Smooth muscle cell of the pulmonary artery (primary cell): ENCODE measurements at places on chromosomes 3 and 15. TPM values are rescaled to one million over a fixed set of nuclear protein-coding genes. Genes with fewer than 3 reads are reported as not detected.

DISP2 gene
- 0.13 and 0.17 TPM in 2 replicates for total RNA-seq

LRRC49 gene
- 10.4 and 10.5 TPM in 2 replicates for total RNA-seq

DUOX1 gene
- total RNA-seq = 0.13 TPM in 1 of 2 replicates, not detected in the other

GP9 gene
- not detected in 2 replicates for total RNA-seq

GOLGA6A gene
- total RNA-seq = 0.03 and 0.07 TPM in 2 replicates

MTFMT gene
- 11.7 and 14.7 TPM in 2 replicates for total RNA-seq
